ENCODE measurements at places on chromosomes 4 and X.

GRCh38 chr4:150072906-150073714, 5.1 kb upstream of the DCLK2 start:
- peak; percentile 96 for DNase-seq

DNA sequence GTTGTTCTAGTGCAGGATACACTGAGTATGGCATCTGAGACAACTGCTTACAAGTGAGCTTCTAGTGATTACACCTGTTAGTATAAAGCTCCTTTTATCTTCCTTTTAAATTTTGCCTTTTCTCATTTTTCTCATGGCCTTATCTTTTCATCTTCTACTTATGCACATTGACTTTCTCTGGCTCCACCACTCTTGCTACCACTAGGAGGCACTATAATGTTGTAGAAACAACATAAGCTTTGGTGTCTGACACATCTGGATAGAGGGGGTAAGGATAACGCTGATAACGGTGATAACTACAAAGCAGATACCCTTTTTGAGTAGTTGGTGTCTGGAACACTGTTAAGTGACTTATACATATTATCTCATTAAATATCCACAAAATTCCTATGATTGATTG, 187.4 kb upstream of the TEX13C start:
- peak; percentile 2 for DNase-seq

GRCh38 chr4:148618856-148619255, 176.6 kb upstream of the NR3C2 start:
- peak; percentile 16 for DNase-seq

- DNase-seq = peak; percentile 70
These were observed 262.6 kb downstream of the ADGRL3 start for GRCh38 chr4:61462451-61463326.

- peak; percentile 77 for DNase-seq
These were observed 197.3 kb downstream of the OR13H1 start for GRCh38 chrX:131741103-131741581.

- DNase-seq = no peak
These were observed 2.1 kb upstream of the SH2D1A start for GRCh38 chrX:124344246-124344645.

DNA sequence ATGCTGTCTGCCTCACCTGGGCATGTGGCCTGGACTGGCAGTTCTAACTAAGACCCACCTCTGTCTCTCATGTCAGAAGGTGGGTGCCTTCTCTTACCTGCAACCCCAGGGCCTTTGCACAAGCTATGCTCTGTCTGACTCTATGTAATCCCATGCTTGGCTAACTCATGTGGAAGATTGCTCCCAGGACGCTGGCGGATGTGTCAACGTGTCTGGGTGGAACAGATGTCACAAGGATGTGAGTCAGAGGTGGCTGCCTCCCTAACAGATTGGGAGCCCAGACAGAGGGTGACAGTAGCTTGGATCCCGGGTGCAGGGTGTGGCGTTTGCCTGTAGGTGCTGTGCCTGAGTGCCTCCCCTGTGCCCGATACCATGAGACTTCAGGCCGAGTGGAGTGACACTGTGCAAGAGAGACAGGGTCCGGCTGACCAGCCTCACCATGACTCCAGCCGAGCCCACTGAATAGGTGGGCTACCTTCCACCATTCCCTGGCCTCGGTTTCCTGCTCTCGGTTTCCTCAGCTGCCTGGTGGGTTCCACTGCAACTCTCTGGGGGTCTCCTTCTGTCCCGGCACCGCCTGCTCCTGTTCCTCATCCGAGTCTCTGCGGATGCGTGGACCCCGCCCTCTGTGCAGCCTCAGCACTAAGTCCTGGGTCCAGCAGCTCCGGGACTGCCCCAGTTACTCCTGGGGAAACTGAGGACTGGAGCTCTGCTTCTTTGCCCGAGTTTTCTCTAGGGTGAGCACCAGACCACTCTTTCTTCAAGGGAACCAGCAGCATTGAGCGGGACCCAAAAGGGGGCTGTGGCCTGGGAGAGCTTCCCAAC, 11.0 kb downstream of the SH3BP2 start:
- no peak for DNase-seq

- peak; percentile 46 for DNase-seq
These were observed 63.7 kb upstream of the CD99 start for GRCh38 chrX:2627272-2627867.

DNA sequence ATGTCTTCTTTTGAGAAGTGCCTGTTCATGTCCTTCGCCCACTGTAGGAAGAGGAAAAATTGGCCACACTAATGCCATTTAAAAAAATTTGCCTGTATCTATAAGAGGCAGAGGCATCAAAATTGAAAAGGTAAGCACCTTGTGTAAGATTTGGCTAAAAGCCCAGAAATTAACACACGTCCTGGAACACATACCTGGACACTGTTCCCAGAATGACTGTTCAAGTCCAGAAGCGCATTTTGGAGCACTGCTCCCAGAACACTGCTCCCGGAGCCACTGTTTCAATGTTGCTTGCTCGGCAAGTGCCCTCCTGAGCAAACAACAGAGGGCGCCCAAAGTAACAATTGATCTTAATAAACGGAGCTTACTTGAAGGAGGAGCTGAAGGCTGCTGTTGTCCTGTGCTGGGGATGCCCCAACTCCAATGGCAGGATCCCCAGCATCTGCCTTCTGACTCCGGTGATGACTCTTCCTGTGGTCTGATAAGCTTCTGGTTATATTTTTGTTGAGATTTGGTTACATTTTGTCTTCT, 1958.6 kb downstream of the C4orf33 start:
- DNase-seq = no peak

DNA sequence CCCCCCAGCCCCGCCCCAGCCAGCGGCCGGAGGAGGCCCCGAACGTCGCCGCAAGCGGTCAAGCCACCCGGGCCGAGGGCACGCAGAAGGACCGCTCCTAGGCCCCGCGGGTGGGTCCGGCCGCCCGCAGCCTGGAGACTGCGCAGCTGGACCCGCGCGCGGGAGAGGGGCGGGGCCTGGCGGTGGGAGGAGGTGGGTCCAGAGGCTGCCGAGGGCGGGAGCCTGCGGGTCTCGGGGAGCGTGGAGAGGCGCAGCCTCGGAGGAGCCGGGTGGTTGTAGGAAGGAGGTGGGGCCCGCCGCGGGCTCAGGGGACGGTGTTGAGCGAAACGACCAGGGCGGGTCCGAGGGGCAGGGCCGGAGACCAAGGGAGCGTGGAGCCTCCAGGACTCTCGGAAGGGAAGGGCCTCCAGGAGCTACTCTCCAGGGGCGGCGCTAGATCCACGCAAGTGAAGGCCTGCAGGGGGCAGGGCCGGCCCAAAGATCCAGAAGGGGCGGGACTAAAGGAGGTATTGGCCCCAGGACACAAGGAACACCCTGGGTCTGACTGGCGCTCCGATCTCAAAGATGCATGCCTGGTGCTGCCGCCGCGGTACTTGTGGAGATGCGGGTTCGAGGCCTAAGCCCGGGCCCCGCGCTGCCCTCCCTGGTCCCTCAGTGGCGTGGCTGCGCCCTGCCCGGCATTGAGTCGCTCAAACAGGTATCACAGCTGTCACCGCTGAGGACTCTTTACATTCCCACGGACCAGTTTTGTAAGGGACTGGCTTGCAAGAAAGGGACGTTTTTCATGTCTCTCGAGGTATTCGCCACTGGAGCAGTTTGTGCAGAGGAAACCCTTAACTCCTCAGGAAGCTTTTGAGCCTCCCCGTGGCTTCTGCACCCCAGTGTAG, 5.9 kb downstream of the TIMM17B start:
- peak; percentile 78 for DNase-seq

- no peak for DNase-seq
These were observed 35.9 kb downstream of the MAGEA1 start for GRCh38 chrX:153214934-153215333.

DNA sequence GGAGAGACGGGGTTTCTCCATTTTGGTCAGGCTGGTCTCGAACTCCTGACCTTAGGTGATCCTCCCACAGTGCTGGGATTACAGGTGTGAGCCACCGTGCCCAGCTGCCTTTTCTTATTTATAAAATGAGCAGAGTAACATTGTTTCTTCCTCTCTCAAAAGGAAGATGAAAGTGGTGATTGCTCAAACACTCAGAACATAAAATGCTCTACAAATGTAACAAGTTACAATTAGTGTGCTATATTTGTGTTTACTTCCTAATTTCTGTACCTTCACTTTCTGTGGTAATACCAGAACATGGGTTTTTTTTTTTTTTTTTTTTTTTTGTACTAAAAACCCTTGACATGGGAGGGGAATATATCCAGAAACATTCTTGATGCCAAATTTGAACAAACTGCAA, 197.9 kb downstream of the MGST2 start:
- DNase-seq = no peak

- DNase-seq = no peak
These were observed 68.3 kb downstream of the ABLIM2 start for GRCh38 chr4:8090312-8090711.

DNA sequence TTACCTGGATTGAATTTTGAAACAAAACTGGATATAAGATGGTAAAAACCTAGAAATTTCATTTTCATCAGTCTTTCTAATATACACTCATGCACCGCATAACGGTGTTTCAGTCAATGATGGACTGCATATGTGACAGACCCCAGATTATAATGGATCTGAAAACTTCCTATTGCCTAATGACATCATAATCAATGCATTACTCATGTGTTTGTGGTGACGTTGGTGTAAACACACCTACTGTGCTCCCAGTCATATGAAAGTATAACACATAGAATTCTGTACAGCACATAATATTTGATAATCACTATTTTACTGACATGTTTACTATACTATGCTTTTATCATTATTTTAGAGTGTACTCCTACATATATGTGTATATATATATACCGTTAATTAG, 119.9 kb upstream of the AGA start:
- DNase-seq = no peak

DNA sequence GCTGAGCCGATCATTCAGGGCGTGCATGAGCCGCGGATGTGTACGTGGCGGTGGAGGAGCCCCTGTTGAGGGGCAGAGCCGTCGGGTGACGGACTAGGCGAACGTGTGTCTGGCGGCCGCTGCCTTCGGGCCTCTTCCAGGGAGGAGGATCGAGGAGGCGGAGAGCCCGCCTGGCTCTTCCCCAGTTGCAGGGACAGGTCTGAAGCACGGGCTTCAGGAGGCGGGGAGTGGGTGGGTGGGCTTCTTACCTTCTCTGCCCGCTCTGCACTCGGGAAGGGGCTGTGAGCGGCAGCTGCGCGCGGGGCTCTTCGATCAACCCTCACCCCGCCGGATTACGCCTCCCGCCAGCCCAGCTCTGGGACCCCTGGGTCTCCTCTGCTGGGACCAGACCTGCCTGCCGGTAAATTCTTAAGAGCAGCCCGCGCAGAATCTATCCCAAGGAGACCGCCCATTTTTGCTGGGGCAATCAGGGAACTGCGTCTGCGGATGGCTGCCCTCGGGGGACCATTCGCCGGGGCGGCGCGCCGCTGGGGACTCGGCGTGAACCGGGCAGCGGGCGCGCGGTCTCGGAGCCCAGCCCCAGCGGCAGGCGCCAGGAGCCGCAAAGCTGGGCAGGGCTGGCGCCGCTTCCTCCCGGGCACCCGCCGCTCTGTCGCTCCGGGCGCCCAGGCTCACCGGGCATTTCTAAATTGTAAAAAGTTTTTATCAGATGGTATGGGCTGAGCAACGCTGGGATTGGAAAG, 4.9 kb downstream of the PLAC8 start:
- peak; percentile 14 for DNase-seq

- DNase-seq = no peak
These were observed 10.1 kb upstream of the SH3TC1 start for GRCh38 chr4:8188743-8189550.

GRCh38 chr4:113677325-113677724, 84.2 kb downstream of the CAMK2D start:
- no peak for DNase-seq

DNA sequence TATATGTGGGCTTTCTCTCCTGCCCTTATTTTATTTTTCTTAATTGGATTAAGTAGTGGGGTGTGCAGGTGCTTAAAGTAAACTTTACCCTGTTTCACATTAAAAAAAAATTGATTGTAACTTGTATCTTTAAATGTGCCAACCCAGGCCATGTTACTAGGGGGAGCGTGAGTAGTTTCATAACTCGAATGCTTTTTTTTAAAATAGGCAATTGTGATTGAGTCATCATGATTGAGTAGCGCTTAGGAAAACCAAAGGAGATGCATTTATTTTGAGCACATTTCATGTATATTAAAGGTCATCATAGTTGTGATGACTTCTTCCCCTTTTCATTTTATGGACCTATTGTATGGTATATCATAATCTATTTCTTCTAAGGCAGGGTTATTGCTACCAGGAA, 32.2 kb downstream of the GPAT3 start:
- DNase-seq = peak; percentile 13

- peak; percentile 81 for DNase-seq
These were observed at the start of gene ELOVL6 for GRCh38 chr4:110198435-110199416. ELOVL6 (minus strand) TSS chr4:110198615; CDS start chr4:110198335, 280 bp downstream.

- peak; percentile 89 for DNase-seq
These were observed 82.9 kb downstream of the STOX2 start for GRCh38 chr4:183987987-183988392.

GRCh38 chr4:182478475-182478874, 235.3 kb downstream of the TENM3 start:
- DNase-seq = peak; percentile 55

DNA sequence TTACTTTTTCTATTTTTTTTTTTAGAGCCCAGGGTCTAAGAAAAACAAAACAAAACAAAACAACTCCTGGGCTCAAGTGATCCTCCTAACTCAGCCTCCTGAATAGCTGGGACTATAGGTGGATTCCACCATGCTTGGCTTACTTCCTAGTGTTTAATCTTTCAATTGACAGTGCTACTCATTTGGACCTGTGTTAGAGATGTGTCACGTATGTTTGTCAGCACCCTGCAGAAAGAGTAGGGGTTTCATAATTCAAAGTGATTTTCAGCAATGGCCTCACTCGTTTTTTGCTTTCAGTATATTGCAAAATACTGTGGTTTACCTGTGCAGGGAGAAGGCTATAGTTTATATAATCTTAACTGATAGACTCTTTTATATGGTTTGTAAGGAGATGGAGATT, 71.6 kb upstream of the TEX13D start:
- no peak for DNase-seq

GRCh38 chr4:5157791-5158770, 106.8 kb downstream of the STK32B start:
- no peak for DNase-seq

DNA sequence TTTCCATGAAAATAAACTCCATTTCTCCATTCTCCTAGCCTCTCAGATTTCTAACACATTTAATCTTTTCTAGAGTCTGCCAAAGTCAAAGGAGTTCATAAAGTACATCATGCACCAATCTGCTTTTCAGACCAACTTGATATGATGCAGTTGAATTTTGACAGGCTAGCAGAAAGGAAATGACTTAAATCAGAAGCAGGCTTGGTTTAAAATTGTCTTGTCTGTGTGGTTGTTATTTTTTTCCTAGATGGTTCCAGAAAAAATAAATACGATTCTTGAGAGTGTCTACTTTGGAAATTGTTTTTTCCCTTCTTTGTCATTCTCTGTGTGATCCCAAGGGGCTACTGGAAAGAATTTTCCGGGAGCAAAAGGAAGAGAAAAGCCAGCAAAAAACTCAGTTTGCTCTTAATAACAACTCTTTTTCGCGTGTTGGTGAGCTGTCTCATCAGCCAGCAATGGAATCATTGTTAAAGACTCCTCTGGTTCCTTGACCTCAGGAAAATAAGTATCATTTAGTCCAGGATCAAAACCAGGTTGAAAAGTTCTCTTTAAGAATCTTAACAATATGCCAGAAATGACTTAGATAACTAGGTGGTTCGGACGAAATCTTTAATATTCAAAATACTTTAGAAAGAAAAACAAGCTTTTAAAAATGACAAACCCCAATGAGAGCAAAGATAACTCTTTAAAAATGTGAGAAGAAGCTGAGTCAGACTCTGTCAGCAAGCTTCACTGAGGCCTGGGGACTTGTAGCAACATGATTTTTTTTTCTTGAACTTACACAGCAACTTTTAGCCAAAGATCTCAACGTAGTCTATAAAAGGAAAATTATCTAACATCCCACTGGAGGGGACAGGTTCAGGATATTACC, 49.7 kb upstream of the GAB1 start:
- peak; percentile 75 for DNase-seq

Data from fibroblast of mammary gland (primary cell).